ENCODE measurements at places on chromosomes 13 and 19. TPM values are rescaled to one million over a fixed set of nuclear protein-coding genes. Genes with fewer than 3 reads are reported as not detected.

The GADD45B gene
- 92.4 TPM for polyA plus RNA-seq

DNA sequence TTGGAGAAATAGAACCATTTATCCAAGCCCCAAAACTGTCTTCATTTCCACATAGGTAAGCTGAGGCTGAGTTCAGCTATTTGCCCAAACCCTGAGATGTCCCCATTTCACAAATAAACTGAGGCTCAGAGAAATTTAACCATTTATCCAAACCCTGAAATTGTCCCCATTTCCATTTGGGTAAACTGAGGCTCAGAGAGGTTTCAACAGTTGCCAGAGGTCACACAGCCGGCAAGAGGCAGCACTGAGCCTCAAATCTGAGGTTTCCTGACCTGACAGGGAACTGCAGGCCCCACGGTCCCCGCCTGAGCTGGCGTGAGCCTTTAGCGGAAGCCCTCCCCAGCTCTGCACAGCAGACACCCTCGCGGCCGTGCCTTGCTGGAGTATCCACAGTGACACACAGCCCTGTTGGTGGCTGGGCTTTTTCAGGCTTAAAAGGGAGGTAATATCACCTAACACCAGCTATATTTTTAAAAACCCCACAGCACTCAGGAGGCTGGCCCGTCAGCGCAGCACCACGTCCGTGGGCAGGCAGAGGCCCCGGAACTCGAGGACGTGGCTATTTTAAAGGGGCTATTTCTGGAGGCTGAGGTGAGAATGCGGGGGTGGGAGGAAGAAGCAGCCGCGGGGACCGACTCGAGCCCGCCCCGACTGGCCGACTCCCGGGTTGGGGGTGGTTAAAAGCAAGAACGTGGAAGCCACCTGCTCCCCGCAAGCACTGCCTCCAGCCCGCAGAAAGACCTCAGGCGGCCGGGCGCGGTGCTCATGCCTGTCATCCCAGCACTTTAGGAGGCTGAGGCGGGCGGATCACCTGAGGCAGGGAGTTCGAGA lies 18.5 kb downstream of the PTPRS start:
- DNase-seq: no peak
- no peak overlapping the region for H3K4me3 ChIP-seq
- H3K36me3 ChIP-seq: no peaks in the 10 kb centered on the region
- H3K27me3 ChIP-seq: peaks cover 4% of the 10 kb centered on the region
- H3K27ac ChIP-seq: no peak overlapping the region

DNA sequence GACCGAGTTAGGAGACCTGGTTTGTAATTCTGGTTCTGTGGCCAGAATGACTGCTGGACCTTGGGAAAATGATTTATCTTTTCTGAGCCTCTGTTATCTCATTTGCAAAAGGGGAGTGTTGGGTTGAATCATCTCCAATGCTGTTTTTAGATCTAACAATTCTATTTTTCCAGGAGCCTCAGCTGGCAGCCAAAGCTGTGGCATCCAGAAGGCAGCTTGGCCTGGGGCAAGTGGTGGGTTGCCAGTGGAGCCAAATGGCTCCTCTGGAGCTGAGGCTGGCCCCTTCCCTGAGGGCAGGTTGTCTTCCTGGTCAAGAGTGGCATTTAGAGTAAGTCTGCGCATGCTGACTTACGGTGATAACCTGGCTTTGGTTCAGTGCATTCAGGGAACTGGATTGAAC lies 21.3 kb downstream of the B3GLCT start:
- no peak overlapping the region for H3K4me3 ChIP-seq
- no peaks in the 10 kb centered on the region for H3K27me3 ChIP-seq
- peak overlapping the region; percentile 38 for H3K27ac ChIP-seq
- H3K4me1 ChIP-seq: no peaks in the 10 kb centered on the region

DNA sequence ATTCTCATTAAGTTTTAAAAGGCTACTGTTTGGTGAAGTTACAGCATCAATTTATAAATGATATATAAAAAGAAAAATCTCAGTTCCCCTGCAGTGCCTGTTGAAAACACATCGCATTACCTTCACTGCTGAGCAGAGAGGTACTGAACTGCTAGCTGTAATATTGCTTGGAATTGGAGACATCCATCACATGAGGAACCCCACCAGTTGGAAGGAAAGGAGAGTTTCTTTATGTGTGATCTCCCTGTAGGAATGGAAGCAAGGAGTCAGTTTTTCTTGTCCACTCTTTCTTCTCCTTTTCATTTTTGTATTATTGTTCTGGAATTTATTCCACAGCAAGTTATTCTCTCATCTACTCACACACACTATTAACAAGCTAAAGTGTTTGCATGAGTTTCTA lies 1586.0 kb upstream of the PRR20A start:
- H3K27me3 ChIP-seq: no peaks in the 10 kb centered on the region
- no peaks in the 10 kb centered on the region for H3K4me1 ChIP-seq
- no peak overlapping the region for H3K4me3 ChIP-seq
- H3K36me3 ChIP-seq: no peaks in the 10 kb centered on the region

GRCh38 chr13:75715601-75716523 lies 79.7 kb downstream of the LMO7 start:
- H3K36me3 ChIP-seq: no peaks in the 10 kb centered on the region
- H3K27ac ChIP-seq: no peak overlapping the region
- DNase-seq: peak; percentile 55
- H3K27me3 ChIP-seq: no peaks in the 10 kb centered on the region
- no peak overlapping the region for H3K4me3 ChIP-seq

- no peak for DNase-seq
- no peak overlapping the region for H3K27ac ChIP-seq
- H3K27me3 ChIP-seq: no peaks in the 10 kb centered on the region
- H3K4me1 ChIP-seq: no peaks in the 10 kb centered on the region
- no peaks in the 10 kb centered on the region for H3K36me3 ChIP-seq
Measured at GRCh38 chr19:28685802-28686201, 527.1 kb downstream of the UQCRFS1 start.

- no peaks in the 10 kb centered on the region for H3K36me3 ChIP-seq
- H3K4me3 ChIP-seq: no peak overlapping the region
- H3K27ac ChIP-seq: no peak overlapping the region
- H3K4me1 ChIP-seq: peaks cover 5% of the 10 kb centered on the region
Measured at GRCh38 chr13:102693776-102694175, 1.1 kb downstream of the METTL21C start.

The PRTN3 gene
- 18.5 TPM for polyA plus RNA-seq

GRCh38 chr19:2888731-2889224 lies 11.9 kb upstream of the ZNF57 start:
- no peaks in the 10 kb centered on the region for H3K4me1 ChIP-seq
- no peak for DNase-seq
- H3K36me3 ChIP-seq: no peaks in the 10 kb centered on the region
- H3K27ac ChIP-seq: no peak overlapping the region
- peak overlapping the region; percentile 10 for H3K4me3 ChIP-seq

The HAUS8 gene
- 6.1 TPM for polyA plus RNA-seq

GRCh38 chr19:7975037-7975436 lies 30.4 kb downstream of the ELAVL1 start:
- no peaks in the 10 kb centered on the region for H3K27me3 ChIP-seq
- no peak overlapping the region for H3K27ac ChIP-seq
- no peaks in the 10 kb centered on the region for H3K4me1 ChIP-seq
- no peak for DNase-seq

Measured in lung (tissue), 17 donors.